ENCODE measurements at places on chromosomes 3 and 15.

DNA sequence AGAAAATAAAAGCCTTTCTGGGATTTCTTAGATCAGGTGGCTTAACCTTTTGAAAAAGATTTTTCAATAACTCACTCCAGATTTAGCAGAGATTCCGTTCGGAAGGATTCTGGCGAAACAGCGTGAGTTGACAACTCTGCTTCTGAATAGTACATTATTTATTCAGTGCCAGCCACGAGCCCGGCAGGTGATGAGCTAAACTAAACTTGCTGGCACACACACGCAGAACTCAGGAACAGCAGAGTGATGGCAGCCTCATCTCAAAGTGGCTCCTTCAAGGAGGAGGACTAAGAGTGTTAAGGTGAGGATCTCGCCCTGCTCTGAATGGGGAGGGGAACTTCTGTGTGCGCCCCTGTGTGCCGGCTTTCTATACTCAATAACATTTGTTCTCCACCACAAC lies 114.3 kb downstream of the FAM43A start:
- DNase-seq, result no peak

GRCh38 chr3:4889896-4890295 lies 89.3 kb upstream of the BHLHE40 start:
- DNase-seq, result no peak

- DNase-seq, result no peak
These were observed 2.7 kb upstream of the LMAN1L start for GRCh38 chr15:74809956-74810355.

DNA sequence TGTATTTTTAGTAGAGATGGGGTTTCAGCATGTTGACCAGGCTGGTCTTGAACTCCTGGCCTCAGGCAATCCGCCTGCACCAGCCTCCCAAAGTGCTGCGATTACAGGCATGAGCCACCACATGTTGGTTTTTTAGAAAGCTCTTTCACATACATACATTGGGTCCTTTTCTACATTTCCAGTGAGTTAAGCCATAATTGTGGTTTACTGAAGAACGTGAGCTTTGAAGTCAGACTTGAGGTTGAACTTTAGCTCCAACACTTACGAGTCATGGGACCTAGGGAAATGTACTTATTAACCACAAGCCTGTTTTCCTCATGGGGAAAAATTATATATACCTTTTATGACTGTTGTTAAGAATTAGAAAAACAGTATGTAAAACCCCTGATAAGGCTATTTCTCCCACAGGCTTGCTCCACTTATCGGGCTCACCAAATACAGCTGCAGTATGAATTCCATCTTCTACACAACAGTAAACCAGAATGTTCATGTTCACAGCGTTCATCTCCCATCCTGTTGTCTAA lies 39.0 kb downstream of the GPR160 start:
- DNase-seq, result no peak

- DNase-seq, result no peak
These were observed 22.3 kb upstream of the PLXNA1 start for GRCh38 chr3:126960604-126960995.

- no peak for DNase-seq
These were observed 4.8 kb downstream of the SECISBP2L start for GRCh38 chr15:49041426-49041825.

GRCh38 chr15:55694652-55695150 lies 48.3 kb downstream of the PRTG start:
- DNase-seq, result peak; percentile 34

- DNase-seq, result no peak
These were observed 15.4 kb downstream of the BCL2L10 start for GRCh38 chr15:52097180-52097579.

DNA sequence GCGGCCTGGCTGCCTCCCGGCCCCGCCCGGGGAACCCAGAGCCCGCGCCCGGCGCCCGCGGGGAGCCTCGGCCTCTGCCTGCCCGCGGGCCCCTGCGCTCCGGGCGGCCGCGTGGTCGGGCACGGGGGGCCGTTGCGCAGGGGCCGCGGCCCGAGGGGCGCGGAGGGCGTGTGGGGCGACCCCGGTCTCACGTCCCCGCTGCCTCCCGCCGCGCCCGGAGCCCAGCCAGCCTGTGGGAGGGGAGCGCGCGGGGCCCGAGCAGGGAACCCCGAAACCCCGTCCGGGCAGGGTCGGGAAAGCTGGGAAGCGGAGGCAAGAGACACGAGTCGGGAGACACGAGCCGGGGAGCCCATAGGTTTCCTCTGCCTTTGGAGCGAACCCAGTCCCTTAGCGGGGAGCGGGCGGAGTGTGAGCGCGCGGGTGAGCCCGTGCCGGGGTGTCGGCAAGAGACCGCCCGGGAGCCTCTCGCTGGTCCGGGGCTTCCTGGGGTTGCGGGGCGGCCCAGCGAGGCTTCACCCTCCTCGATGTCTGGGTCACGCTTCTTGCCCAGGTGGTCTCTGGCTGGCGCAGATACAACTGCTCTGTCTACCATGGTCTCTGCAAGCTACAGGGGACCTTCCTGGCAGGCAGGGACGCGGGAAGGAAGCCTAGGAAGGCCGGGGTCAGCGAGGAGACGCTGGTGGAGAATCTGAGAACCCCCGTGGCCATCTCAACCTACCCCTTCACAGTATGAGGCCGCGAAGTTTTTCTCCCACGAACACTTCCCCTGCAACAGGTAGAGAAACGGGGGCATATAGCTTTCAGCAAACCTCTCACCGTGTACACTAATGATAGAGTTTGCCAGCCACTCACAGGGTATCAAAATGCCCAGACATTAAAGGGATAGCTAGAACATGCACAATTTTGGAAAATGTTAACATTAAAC lies 586 bp downstream of the LRRK1 start:
- no peak for DNase-seq

GRCh38 chr15:70029297-70029701 lies 68.4 kb downstream of the TLE3 start:
- no peak for DNase-seq

- no peak for DNase-seq
These were observed 50.2 kb downstream of the EPHA3 start for GRCh38 chr3:89157575-89157974.

Data from activated CD4-positive, alpha-beta T cell treated with anti-CD3 and anti-CD28 coated beads, Interleukin-2, amount 50 U/mL, for 16 hours (primary cell).